ENCODE measurements at places on chromosomes 12 and 14. TPM values are rescaled to one million over a fixed set of nuclear protein-coding genes. Genes with fewer than 3 reads are reported as not detected.

DNA sequence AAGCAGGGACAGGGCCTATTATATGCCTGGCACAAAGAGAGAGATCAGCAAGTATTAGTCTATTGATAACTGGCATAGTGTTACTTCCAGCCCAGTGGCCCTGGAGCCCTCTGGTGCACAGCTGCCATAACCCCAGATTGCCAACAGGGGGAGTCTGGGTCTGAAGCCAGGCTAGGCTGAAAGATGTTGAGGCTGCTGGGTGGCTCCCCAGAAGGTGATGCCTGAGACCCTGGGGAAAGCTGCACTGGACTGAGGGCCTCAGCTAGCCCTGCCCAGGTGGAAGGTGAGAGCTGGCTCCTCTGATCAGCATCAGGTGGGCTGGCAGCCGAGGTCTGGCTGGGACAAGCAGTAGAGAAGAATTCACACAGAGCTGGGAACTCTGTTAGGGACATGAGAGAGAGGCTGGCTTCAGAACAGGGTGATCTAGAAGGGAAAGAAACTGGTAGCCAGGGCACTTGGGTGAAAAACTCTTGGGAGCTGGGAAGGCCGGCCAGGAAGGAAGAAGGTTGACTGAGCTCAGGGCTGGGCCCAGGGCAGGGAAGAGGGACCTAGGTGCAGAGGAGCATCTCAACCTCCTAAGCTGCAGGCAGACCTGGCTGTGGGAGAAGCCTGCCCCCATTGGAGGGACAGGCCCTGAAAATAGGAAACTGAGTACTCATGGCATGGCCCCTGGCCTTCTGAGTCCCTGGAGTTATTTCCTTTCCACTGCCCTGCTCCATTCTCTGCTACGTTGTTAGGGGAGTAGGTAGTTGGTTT lies 3.9 kb downstream of the GZMH start:
- no peak for DNase-seq

The OR11H6 gene
- not detected for polyA plus RNA-seq

DNA sequence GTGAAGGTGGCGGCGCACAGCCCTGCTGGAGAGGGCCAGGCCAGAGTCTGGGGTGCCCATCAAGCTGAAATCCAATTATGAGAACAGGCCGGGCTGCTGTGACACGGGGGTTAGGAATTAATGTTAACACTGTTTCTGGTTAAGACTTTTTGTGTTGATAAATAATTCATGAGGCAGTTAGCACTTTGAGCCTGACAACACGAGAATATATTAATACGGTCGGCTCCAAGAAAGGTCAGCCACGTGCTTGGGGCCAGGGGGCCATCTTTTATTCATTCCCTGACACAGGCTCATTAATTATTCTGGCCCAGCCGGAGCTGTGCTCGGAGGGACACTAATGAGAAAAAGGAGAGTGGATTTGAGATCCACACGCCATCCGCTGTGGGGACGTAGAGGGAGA lies 45.1 kb downstream of the FBRSL1 start:
- DNase-seq, result no peak

DNA sequence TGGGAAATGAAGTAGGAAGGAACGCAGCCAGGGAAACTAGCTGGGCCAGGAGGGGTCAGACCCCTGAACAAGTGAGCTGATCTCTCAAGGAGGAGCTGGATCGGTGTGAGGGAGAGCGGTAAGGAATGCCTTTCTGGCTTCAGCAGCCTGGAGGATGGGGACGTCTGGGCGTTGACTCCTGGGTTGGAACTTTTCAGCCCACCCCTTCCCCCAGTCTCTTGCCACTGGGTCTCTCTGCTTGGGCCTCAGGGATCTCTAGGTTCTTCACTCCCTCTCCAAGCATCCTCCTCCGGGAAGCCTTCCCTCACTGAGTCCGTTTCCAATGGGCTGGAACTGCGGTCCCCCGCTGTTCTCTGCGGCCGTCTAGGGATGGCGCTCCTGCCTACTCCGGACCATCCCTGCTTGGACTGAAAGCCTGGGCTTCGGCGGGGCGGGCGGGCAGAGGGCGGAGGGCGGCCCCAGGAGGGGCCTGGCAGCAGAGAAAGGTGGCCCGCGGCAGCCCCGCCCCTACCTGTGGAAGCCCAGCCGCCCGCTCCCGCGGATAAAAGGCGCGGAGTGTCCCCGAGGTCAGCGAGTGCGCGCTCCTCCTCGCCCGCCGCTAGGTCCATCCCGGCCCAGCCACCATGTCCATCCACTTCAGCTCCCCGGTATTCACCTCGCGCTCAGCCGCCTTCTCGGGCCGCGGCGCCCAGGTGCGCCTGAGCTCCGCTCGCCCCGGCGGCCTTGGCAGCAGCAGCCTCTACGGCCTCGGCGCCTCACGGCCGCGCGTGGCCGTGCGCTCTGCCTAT lies at the start of gene KRT7:
Gene KRT7 (plus strand): TSS at position 570 of the 788 bp plus-strand sequence. CDS start 54 bp downstream, at position 624.
- DNase-seq, result no peak

DNA sequence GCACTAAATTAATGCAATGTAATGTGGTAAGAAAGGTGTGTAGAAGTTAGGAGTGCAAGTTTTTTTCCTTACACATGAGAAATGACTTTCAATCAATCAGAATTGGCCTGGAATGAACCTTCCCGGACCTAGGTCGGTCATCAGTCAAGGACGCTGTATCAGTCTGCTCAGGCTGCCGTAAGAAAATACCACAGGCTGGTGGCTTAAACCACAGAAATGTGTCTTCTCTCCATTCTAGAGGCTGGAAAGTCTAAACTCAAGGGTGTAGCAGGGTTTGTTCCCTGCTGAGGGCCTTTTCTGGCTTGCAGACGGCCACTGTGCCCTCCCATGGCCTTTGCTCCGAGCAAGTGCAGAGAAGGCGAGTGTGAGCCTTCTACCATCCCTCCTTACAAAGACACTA lies 86.6 kb upstream of the DYNC1H1 start:
- DNase-seq, result no peak

The FLVCR2 gene
- 11.2 TPM for polyA plus RNA-seq

DNA sequence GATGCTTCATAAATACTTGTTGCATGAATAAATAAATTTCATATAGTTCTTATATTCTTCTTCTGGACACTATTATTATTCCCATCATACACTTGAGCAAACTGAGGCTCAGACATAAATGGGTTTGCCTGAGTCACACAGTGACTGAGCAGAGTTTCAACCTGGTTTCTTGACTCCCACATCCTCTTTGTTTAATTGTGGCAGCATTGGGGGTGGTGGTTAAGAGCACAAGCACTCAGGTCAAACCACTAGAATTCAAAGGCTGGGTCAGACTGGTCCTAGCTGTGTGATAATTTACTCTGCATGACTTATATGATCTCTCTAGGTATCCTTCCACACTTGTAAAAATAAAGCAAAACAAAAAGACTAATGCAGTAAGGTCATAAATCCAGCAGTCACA lies 274.9 kb upstream of the SRRM4 start:
- no peak for DNase-seq

DNA sequence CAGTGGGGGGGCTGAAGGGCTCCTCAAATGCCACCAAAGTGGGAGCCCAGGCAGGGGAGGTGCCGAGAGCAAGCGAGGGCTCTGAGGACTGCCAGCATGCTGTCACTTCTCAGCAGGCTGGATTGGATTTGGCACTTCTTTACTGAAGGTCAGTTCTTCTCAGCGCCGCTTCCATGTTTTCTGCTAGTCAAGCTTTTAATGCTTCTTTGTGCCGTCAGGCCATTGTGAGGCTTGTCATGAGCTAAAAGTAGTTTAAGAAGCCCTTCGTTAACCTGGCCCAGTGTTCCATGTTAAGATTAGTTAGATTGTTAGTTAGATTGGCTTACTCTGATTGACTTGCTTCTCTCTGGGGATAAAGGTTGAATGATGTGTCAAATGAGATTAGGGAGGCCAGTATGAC lies 13.4 kb downstream of the GABARAPL1 start:
- no peak for DNase-seq

The FBXL14 gene
- polyA plus RNA-seq, result 4.5 TPM

The CCDC38 gene
- 0.62 TPM for polyA plus RNA-seq

DNA sequence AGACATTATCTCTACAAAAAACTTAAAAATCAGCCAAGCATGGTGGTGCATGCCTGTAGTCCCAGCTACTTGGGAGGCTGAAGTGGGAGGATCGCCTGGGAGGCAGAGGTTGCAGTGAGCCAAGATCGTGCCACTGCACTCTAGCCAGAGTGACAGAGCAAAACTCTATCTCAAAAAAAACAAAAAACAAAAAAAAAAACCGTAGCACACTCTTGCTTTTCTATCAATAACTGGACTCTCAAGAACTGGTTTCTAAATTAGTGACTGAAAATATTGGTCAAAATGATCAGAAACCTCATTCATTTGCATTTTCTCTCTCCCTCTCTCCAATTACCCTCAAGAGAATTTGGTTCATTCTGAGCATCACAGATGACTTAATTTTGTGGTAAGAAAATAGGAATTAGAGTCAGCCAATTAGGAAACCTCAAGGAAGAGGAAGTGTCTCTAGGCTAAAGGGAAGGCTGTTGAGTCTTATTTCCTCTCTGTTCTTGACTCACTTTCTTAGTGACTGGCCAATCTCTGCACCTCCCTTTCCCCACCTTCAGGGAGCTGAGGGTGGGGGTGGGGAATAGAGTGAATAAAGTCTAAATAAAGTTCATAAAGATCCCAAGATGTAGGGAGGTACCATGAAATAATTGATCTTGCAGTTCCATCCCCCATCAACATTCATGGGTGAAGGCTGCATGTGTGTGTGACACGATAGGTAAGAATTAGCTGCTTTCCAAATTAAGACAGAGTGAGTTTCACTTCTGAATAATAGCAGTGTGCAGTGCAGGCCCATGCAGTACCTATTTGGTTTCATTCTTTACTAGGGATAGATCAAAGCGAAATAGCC lies 6.8 kb upstream of the PSMA6 start:
- no peak for DNase-seq

The FITM1 gene
- 164 TPM for polyA plus RNA-seq

DNA sequence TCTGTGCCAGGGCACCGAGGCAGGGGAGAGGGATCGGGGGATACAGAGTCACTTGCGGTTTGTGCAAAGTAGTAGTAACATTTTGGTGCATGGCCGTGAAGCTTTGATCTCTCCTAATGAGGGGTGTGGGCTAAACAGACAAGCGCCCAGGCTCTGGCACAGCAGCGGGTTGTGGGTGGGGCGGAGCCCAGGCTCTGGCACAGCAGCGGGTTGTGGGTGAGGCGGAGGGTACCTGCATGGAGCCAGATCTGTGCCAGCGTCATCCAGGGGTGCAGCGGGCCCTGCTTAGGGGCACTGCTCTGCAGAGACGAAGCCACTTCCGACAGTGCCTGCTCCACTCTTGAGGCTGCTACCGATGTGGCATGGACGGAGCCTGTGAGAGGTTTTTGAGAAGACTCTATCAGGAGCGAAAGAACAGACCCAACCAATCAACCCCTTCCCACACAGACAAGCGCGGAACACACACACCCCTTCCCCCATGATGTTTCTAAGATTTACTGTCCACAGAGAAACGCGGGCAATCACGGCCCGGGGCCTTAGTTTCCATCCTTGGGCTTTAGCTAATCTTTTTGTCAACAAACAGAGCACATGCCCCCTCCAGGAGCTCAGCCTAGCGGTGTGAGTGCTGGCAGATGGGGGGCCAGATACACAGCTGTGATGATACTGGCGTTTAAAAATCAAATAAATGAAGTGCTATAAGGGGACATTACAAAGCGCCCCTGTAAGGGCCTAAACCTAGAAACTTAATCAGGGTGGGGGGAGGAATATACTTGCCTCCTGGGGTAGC lies 196.6 kb downstream of the CALM1 start:
- no peak for DNase-seq

The COX8C gene
- polyA plus RNA-seq, result 0.44 TPM

DNA sequence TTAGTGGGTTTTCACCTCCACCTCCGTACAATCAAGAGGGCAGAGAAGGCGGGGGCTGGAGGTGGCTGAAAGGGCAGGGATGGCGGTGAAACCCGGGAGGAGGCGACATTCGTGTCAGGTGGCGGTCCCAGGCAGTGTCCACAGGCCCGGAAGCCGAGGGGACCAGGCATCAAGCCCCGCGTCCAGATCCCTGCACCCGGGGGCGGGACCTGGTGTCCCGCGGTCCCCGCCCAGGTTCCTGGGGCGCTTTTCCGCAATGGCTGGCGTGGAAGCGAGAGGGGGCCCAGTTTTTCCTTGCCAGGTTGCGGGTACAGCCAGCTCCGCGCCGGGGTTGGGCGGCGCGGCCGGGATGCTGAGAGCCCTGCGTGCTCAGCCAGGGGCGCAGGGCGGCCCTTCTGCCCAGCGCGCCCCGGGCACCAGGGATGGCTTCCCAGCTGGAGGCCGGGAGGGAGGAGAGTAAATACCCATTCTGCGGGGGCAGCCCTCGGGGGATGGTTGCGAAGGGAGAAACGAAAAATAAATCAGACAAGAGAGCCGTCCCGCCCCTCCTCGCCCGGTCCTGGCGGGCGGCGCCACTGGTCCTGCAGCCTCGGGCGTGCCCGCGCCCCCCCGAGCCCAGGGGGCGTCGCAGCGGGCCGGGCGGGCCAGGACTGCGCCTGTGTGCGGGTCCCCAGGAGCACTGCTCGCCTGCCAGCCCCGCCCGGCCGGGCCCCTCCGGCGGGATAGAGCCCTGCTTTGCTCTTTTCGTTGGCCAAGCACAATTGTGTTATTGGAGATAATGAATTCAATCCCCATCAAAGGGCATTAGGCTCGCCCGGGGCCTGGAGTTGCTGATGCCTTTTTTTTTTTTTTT lies 11.5 kb downstream of the FOXA1 start:
- DNase-seq, result no peak

GRCh38 chr14:95943699-95944098 lies 67.1 kb downstream of the TUNAR start:
- DNase-seq, result no peak

DNA sequence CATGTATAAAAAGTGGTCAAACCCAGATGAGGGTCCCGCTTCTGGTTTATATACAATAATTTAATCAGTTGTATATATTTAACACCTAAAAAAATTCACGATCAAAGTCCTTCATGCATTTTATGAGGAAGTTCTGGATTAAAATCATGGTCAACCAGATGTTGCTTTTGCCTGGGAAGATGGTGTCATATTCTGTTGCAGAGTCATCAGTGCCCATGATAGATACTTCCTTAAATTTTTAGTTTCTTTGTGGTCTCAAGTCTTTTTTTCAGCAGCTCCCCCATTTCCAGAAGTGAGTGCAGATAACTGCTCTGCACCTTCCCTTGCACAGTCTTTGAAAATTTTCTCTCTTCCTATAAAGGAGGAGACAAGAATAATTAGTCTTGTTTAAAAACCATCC lies 16.1 kb downstream of the ERP29 start:
- DNase-seq, result no peak

DNA sequence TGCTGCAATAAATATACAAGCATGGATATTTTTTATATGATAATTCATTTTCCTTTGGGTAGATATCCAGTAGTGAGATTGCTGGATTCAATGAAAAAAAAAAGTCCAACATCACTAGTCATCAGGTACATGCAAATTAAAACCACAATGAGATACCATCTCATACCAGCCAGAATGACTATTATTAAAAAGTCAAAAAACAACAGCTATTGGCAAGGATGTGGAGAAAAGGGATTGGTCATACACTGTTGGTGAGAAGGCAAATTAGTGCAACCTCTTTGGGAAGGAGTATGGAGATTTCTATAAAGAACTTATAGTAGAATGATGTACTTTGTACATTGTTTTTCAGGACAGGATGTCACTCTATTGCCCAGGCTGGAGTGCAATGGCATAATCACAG lies 531.2 kb upstream of the MGAT4C start:
- no peak for DNase-seq

GRCh38 chr12:124099661-124100060 lies 126.6 kb downstream of the ZNF664 start:
- no peak for DNase-seq

- no peak for DNase-seq
Measured at GRCh38 chr12:17301544-17301943, 695.6 kb upstream of the LMO3 start.

All from forelimb muscle (tissue), 1 donor.